GM23248 (cell line): ENCODE measurements at places on chromosomes 16 and 17. TPM values are rescaled to one million over a fixed set of nuclear protein-coding genes. Genes with fewer than 3 reads are reported as not detected.

MYH8 gene
- total RNA-seq: not detected in 2 replicates

DPEP1 gene
- total RNA-seq: not detected in 2 replicates

BOLA2 gene
- 5.3 and 13.9 TPM in 2 replicates for total RNA-seq

CCL8 gene
- total RNA-seq: not detected in 2 replicates

CCL2 gene
- 28.3 and 33.1 TPM in 2 replicates for total RNA-seq

CHST5 gene
- 0.25 TPM in 1 of 2 replicates, not detected in the other for total RNA-seq

PLA2G10 gene
- total RNA-seq: not detected in 2 replicates

GRCh38 chr16:65745-66144 is 6.7 kb downstream of the RHBDF1 start:
- peak; percentile 88 for DNase-seq

DNA sequence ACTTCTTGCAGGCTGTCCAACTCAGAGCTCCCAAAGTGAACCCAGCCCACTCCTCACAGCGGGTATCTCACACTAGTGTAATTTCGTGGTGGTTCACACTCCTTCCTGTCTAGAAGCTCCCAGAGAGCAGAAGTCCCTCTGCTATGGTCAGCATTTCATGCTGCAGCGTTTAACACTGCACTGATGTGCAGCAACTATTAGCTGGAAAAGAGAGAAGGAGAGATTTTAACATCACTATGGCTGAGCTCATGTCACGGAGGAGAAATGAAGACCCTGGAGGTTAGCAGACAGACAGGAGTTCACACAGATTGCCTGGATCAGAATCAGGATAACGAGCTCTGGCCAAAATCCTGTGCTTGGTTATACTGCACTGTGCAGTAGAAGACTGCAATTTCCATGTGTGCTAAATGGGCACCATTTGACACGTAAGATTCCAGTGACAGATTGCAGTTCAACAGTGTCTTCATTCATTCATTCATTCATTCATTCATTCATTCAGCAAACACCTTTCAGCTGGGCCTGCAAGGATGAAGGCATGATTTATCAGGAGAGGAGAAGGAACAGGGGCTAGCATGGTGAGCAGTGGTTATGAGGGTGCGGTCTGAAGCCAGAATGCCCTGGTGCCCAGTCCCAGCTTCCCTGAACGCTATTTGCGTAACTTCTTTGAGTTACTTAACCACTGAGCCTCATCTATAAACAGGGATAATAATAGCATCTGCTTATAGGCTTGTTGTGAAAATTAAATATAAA is 5.3 kb upstream of the CCL1 start:
- no peak for DNase-seq

DNA sequence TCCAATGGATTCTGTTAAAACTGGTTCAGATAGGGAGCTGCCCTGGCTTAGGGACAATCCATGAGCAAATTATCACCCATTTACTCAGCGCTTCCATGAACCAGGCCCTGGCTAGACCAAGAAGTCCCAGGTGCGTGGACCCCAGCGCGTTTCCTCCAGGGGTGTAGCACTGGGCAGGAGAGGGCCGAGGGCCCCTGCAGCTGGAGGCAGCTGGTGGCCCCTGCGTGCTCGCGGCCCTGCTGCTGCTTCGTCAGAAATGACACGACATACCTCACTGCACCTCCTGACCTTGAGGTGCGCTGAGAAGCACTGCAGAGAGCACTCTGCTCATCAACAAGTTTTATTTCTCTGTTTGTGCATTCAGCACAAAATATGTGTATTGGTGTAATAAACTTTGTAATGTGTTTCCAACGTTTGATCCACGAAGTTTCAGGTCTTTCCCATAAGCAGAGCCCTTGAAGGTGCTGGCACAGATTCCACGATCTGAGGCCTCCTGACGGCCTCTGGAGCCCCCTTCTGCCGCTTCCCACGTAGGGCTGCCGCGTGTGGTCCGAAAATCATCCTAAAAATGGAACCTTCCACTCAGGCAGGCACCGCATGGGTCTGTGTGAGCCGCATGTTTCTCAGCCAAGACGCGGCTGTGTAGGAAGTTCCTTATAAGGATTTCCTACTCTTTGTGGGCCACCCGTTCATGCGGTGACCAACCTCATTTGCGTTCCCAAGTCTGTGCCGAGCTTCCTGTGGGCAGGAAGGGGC is 50.8 kb upstream of the ZCCHC14 start:
- peak; percentile 60 for DNase-seq

DNA sequence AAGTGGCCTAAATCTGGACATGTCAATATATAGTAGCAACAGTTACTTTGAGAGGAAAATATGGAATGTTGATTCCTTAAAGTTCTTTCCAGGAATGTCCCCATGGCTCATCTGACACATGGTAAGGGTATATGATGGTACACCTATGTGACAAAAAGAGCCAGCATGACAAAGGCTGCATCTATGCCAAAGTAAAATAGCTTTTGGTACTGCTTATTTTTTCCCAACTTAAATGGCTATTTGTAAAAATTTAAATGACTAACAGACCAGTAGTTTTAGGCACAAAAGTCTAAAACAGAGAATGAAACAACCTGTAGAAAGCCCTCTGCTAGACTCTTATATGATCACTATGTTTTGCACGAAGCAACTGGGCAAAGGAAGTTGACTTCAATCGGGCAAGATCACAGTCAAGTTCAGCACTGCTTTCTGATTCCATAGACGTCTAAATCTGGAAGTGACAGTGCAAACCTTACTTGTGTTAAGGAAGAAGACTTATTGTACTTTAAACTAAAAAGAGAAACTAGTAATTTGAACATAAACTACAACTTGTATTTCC is 135.1 kb downstream of the SKAP1 start:
- no peak for DNase-seq

DNA sequence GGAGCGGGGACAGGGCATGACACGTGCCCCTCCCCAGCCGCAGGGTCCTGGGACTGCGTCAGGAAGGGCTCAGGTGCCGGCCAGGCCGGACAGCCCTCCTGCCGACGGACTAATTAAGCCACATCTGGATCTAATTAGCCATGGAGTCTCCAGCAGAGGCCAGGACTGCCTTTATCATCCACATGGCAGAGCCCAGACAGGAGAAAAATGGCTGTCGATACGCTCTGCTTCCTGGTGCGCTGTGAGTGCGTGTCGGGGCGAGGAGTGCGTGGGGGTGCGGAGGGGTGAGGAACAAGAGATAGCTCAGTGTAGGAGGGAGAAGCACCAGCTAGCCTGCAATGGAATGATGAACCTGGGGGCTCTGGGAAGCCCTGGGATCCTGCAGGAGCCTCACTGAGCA is 218.8 kb downstream of the IRF8 start:
- peak; percentile 26 for DNase-seq

DNA sequence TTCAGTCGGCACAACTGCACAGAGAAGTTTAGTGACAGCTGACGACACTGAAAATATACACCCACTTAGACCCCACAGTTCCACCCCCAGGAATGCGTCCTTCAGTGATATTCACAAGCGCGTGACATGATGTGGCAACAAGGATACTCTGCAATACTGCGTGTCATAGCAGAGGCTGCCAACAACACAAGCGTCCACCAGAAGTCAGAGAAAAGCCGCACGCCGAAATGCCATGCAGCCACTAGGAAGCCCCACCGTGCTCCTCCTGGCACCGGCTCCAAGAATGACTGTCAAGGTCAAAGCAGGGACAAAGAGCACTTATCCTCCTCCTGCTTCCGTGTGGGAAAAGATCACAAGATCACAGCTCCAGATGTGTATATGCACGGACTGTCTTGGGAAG is 3.5 kb downstream of the ATP2A3 start:
- peak; percentile 34 for DNase-seq

GRCh38 chr17:40730970-40731369 is 24.2 kb downstream of the KRT25 start:
- DNase-seq: no peak

DNA sequence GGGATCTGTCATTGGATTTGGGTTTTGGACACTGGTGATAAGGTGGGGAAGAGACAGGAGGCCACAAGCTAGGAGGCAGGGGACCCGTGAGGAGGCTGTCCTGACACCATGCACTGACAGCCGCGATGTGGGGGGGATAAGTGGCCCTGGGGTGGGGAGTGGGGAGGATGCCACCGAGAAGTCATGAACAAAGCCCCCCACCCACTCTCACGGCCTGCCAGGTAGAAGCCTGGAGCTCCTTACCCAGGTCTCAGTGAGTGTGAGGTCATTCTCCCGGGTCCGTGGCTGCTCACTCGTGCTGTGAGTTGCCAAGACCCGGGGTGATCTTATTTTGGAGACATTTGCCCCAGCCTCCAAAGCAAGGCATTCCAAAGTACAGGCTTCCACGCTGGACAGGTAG is 165.9 kb upstream of the TNRC6C start:
- DNase-seq: no peak
